Activated B cell treated with CpG ODN at 0.5 μM for 24 hours (primary cell): ENCODE measurements at places on chromosomes 6 and 20.

DNA sequence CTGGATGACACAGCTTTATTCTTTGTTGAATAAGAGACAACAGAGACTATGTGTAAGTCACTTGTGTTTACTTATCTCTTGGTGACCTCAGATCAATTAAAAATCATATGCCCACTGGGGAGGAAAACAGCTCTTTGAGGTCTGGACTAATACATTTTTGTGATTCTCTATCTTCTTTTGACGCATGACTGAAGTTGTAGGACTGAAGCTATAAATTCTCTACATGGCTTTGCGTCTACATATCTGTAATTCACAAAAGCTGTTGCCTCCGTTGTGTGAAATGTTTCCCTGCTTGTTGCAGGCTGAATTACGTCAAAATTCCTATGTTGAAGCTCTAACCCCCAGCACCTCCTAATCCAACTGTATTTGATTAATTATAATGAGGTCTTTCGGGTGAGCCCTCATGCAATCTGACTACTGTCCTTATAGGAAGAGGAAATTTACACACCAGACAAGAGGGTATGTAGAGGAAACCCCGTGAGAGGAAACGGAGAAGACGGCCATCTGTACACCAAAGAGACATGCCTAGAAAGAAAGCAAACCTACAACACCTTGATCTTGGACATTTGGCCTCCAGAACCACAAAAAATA, 481.6 kb downstream of the PRKN start:
- no peak for DNase-seq

DNA sequence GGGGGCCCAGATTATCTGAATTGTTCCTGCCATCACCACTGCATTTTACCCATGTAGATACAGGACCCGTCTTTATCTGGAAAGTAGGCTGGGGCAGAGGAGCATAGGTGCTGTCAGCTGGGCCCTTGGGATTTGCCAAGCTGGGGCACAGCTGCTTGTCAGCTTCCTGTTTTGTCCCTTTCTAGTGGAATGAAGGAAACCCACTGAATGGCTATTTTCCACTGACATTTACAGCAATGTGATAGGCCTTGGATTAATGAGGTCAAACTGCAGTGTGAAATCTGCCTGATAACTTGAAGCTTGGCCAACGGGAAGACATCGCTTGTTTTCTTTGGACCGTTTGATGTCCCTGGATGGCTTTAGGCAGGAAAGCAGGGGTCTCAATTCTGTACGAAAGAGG, 6.7 kb downstream of the PPP1R16B start:
- DNase-seq = no peak

- no peak for DNase-seq
These were observed 319.7 kb upstream of the MAN1A1 start for GRCh38 chr6:119669221-119669620.

DNA sequence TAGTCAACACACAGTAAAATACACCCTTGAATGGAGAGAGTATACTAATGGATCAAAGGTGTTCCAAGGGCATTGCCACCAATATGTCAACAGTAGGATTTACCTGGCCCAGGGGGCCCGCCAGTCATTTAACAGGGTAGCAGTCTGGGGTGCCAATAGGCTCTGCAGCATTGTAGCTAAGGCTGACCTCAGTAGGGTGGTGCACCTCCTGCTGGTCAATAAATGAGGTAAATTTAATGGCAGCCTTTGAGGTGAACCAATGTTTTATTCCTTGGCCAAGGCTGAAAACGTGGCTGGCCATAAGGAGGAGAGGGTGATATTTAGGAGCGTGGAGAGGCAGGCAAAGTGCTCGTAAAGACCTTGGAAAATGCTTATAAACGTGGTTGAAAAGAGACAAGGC, 147.2 kb downstream of the RPS12 start:
- no peak for DNase-seq

DNA sequence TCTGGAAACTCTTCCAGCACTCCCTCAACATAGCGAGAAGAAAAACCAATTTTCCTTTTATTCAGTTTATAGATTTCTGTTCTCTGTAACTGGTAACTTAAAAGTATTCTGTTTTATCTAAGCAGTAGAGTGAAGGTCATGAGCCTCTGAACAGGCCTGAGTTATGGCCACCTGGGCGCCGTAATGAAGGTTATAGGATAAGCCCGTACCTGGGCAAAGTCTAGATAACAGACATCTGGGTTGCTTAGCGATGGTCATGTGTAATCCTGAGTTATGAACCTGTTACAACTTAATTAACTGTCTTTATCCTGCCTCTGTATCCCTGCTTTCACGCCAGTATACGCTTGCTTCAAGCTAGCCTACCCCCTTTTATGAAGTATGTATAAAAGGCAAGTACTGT, 13.0 kb upstream of the FAM217A start:
- no peak for DNase-seq

- no peak for DNase-seq
These were observed 34.5 kb downstream of the COL19A1 start for GRCh38 chr6:69900869-69901268.

GRCh38 chr6:52550870-52551269, 26.0 kb downstream of the TRAM2 start:
- DNase-seq = no peak

GRCh38 chr20:50983321-50983720, 24.7 kb downstream of the MOCS3 start:
- DNase-seq = no peak

- DNase-seq = no peak
These were observed 71.8 kb upstream of the FBXO30 start for GRCh38 chr6:145886228-145886956.

DNA sequence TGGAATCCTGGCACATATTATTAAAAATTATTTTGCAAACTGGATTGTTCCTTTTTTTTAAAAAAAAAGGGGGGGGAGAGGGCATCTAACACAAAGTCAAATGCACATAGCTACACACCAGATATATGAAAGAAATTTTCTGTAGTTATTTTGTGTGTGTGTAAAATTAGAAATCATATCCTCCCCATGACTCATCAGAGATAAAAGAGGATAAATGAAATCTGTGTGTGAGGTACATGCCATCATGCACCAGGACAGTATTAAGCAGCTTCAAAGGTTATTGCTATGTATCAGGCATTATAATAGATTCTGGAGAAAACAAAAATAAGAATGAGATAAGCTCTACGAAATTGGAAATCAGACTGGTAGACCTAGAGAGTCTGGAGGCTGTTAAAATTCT, 5.2 kb downstream of the BTBD9 start:
- DNase-seq = no peak

- no peak for DNase-seq
These were observed 319.1 kb downstream of the ARHGAP18 start for GRCh38 chr6:129390900-129391299.

DNA sequence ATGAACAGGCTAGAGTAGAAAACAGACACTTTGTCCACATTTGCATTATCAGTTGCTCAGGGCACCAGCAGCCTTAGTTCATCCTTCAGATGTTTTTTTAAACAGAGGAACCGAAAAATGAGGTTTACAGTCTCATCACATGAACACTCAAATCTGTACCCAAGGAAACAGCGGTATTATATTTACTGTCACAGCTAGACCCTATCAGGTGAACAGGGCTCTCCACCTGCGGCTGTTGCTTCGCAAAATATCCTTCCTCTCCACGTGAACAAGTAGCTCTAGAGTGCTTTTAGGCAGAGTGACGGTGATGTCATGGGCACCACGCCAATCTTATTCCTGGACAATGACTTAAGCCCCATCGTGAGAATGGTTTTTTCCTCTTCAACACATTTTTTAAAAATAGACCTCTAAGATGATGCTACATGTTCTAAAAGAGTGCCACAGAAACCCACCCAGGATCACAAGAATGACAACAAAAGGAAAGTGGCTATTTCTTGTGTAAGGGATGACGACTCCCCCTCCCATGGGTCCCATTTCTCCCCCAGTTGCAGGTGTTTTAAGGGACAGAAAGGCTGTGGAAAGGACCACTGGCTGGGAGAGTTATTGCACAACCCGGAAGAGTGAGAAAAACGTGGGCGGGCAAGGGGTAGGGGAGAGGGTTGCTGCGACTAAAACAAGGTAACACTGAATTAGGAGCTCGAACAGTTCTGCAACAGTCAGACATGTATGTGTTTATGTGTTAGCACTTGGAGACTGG, 77.7 kb downstream of the EFHC1 start:
- DNase-seq = peak; percentile 37

GRCh38 chr6:141105481-141105880, 1027.2 kb upstream of the GJE1 start:
- DNase-seq = no peak

- DNase-seq = no peak
These were observed 125.6 kb downstream of the FIG4 start for GRCh38 chr6:109816452-109817374.

DNA sequence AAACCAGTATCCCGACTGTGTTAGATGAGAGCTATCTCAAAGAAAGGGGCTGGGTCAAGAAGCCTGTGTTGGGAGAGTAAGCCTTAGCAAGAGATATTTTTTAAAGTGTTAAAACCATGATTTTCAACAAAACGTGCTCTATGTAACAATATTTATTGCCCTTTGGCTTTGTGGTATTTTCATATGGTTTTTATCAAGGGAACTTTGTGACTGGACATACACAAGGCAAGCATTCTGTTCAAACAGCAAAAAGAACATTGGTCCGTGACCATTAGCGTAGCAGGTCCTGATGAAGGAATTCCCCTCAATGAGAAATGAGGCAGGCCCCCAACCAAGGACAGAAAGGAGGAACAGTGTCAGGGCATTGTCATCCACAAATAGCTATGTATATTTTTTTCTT, 222.6 kb downstream of the MYLK4 start:
- DNase-seq = no peak

GRCh38 chr6:296151-297122, 4.2 kb downstream of the DUSP22 start:
- no peak for DNase-seq

DNA sequence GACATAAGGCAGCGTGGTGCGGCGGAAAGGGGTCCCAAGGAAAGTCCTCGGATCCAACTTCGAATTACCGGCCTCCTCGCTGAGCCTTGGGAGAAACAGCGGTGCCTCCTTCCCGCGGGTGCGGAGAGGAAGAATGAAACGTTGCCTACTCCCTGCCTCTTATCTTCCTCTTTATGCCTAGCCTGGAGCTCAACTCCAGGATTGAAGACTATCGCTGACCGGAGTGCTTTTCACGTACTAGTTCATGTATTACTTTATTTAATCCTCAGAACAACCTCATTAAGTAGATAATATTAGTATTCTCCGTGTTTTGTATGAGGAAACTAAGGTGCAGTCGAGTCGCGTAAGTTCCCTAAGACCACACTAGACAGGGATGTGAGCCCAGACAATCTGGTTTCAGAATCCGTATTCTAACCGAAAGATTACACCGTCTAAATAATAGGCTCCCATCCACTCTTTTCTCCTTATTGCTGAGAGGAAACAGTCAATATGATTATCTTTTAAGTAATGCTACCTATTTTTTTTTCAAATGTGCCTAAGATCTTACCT, 793 bp upstream of the PDSS2 start:
- DNase-seq = no peak

GRCh38 chr20:15699431-15700146, 873.7 kb downstream of the KIF16B start:
- no peak for DNase-seq

GRCh38 chr20:33033381-33033780, 1.9 kb downstream of the BPIFB6 start:
- no peak for DNase-seq

- DNase-seq = no peak
These were observed 33.8 kb upstream of the TMEM244 start for GRCh38 chr6:129894921-129895320.

GRCh38 chr6:83270971-83271719, 78.0 kb downstream of the RWDD2A start:
- no peak for DNase-seq

GRCh38 chr20:54100563-54100962, 30.2 kb upstream of the BCAS1 start:
- no peak for DNase-seq

DNA sequence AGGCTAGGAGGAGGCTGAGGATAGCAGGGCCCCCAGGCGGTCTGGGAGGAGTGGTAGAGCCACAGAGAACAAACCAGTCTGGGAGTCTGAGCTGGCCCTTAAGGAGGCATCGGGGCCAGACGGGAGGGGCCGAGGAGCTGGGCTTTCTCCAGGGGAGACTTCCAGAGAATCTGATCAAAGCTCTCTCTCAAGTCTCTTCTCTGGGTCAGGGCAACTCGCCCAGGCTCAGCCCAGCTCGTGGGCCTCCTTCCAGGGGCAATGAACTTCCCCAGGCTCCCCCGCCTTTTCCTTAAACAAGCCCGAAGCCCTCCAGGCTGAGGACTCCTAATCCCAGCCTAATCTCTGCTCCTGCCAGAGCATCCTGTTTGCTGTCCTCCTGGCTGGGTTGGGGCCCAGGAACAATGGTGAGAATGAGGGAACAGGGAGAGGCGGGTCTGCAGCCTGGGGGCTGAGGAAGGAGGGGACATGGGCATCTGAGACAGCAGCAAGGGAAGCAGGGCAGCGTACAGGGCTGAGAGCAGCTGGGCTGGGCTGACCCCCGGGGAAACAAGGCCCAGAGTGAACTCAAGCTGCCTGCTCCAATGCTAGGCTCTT, 173.6 kb downstream of the ANKRD60 start:
- DNase-seq = no peak

- no peak for DNase-seq
These were observed 786 bp downstream of the ADRM1 start for GRCh38 chr20:62303340-62304226.

GRCh38 chr6:125810445-125810844, 19.7 kb downstream of the NCOA7 start:
- no peak for DNase-seq

- DNase-seq = no peak
These were observed 67.2 kb downstream of the FOXO3 start for GRCh38 chr6:108627692-108628550.

DNA sequence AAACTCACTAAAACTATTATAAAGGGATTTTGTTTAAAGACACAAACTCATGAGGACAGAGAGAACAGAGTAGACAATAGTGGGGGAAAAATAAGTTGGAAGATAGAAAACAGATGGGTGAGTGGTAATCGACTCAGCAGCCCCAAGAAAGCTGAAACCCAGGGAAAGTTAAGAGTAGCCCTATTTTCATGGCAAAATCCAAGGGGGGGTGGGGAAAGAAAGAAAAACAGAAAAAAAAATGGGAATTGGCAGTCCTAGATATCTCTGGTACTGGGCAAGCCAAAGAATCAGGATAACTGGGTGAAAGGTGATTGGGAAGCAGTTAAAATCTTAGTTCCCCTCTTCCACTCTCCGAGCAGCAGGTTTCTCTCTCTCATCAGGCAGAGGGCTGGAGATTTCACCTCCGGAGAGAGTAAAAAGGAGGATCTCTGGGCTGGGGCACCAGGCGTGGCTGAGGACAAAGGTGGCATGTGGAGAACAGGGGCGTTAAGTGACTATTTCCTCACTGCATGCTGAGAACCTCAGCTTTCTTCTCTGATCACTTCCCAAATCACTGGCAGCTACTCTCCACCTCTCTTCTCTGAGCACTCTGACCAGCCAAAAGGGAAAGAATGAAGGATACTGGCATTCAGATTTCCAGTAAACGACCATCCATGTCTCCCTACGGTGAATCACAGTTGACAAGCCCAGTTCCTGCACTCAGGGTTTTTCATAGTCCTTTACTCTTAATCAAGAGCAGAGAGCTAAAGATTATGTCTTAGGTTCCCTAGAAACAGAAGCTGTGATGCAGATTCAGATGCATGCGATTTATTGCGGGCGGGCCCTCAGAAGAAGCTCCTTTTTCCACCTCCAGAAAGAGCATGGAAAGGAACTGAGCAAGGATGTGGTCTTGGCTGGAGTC, 7.3 kb upstream of the RNF24 start:
- DNase-seq = no peak

GRCh38 chr6:31299511-31299910, 27.6 kb upstream of the HLA-C start:
- DNase-seq = no peak

- DNase-seq = no peak
These were observed 67.3 kb downstream of the ATP9A start for GRCh38 chr20:51700809-51701285.
